ENCODE measurements at places on chromosomes 6 and 20.

DNA sequence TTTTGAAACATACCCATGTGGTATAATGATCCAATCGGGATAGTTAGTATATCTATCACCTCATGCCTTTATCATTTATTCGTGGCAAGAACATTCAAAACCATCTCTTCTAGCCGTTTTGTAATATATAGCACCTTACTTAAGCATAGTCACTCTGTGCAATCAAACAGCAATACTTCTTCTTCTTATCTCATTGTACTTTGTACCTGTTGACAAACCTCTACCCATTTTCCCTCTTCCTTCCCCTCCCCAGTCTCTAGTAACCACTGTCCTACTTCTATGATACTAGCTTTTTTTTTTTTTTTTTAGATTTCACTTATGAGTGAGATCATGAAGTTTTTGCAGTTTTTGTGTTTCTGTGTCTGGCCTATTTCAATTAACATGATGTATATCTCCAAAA lies 296.7 kb downstream of the EYS start:
- no peak for DNase-seq

DNA sequence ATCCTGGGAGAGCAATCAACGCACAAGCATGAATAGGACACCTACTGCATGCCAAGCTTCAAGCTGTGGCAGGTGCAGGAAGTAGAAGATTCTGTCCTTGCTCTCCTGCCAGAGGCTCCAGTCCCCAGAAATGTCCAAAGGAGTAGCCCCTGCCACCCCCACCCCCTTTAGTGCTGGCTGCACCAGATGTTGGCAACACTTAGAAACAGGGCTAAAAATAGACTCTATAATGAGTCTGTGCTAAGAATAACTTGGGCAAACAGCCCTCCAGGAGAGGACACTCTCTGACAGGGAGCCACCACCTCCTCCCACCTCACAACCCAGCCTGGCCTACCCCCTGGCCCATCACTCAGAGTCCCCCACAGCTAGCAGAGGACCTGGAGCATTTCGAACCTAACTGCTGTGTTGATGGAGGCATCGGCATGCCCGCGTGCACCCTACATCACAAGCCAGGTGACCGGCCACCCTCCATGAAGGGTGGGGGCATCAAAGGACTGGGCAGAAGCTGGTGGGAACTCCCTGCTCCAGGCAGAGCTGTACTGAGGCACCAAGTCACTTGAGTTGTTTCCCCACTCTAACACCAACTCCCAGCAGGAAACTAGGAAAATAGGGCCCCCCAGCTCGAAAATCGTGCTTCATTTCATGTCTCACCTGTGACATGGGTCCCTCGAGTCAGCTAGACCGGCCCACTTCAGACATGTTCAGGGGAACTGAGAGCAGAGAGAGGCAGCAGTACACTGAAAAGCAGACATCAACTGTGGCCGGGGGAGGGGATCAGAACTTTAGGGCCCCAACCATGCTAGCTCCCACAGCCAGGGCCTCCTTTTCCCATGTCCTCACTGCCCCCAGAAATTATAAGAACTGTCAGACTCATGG lies 18.7 kb downstream of the TFEB start:
- no peak for DNase-seq

GRCh38 chr20:4560667-4561066 lies 161.0 kb upstream of the PRND start:
- DNase-seq = no peak

- DNase-seq = no peak
Measured at GRCh38 chr6:84791233-84791632, 26.8 kb upstream of the TBX18 start.

DNA sequence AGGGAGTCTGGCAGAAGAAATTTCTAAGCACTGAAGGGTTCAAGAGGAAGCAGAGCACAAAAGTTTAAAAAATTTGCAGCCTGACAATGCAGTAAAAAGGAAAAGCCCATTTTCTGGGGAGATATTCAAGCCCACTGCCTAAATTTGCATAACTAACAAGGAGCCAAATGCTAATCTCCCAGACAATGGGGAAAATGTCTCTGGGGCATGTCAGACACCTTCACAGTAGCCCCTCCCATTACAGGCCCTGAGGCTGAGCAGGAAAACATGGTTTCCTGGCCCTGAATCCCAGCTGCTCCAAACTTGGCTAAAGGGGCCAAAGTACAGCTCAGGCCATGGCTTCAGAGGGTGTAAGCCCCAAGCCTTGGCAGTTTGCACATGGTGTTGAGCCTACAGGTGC lies 908.5 kb upstream of the MANEA start:
- DNase-seq = no peak

DNA sequence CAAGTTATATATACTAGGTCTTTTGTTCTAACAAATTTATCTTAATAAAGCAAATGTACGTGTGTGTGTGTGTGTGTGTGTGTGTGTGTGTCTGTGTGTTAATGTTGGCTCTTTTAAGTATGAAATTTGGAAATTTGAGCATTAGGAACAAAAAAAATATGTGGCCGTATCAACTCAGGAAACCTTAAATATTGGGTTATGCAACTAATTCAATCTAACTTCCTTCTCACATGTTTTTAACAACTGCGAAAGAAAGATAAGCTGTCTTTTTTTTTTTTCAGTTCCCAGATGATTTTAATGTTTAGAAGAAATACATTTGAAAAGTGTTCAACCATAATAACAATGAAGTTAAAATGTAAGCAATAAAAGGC lies 616.4 kb upstream of the ARID1B start:
- no peak for DNase-seq

DNA sequence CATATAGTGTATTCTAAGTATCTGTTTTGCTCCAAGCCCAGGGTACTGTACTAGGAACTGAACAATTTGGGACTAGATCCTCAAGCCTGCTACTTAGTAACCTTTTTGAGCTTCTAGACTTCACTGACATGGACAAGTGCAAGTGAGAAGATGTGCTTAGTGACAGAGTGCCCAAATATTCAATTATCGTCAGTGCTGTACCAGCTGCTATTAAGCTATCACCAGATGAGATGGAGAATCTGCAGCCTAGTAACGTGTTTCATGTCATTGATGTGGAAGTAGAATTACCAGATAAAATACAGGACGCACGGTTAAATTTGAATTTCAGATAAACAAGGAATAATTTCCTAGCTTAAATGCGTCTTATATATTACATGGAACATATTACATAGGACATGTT lies 218.3 kb downstream of the ARID1B start:
- DNase-seq = no peak

DNA sequence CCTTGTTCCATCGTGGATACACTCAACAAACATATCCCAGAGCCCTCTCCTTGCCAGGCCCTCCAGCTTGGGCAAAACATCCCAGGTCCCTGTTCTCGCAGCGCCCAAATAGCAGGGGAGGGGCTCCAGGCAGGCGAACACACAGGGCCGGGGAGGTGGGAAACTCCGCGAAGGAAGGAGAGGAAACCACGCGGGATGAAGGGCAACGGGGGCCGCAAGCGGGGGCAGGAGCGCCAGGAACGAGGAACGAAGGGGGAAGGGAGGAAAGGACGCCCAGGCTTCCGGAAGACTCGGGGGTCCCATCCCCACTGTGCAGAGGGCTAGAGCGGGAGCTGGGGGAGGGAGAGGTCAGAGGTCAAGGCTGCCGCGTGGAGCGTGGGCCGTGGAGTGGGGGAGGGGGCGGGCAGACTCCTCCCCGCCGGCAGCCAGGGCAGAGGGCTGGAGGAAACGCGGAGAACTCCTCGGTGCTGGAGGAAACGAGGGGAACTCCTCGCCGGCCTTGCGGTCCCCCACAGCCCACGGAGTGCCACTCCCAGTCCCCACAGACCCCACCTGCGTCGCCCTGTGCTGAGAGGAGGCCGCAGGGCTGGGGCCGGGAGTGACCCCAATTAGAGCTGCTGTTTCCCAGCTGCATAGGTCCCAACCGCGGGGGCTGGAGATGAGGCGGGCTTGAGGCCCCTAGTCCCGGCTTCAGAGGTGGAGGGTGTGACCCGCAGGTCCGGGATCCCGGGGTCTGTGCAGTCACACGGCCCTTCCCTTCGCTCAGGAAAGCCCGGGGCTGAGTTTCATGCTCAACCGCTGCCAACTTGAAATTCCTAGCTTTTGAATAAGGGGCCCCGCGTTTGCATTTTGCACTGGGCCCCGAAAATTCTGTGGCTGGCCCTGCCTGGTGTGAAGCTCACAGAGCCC lies 1.2 kb upstream of the RBM38 start:
- DNase-seq = peak; percentile 52

- no peak for DNase-seq
Measured at GRCh38 chr6:49555951-49556350, 5.5 kb downstream of the C6orf141 start.

DNA sequence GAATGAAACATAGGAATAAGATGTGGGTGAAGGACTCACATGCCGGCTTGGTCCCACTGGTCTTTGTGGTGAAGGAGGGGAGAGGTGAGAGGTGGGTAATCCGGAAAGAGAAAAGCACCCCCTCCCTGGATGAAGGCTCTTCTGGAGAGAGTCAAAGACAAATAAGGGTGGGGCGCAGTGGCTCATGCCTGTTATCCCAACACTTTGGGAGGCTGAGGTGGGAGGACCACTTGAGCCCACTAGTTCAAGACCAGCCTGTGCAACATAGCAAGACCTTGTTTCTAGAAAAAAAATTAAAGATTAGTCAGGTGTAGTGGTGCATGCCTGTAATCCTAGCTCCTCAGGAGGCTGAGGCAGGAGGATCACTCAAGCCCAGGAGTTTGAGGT lies 3.1 kb downstream of the LTB start:
- no peak for DNase-seq

- no peak for DNase-seq
Measured at GRCh38 chr6:56497240-56497639, 145.4 kb downstream of the DST start.

- no peak for DNase-seq
Measured at GRCh38 chr20:51732096-51732791, 35.9 kb downstream of the ATP9A start.
